Activated CD8-positive, alpha-beta T cell treated with anti-CD3 and anti-CD28 coated beads for 36 hours (primary cell): ENCODE measurements at places on chromosomes 13 and 19. TPM values are rescaled to one million over a fixed set of nuclear protein-coding genes. Genes with fewer than 3 reads are reported as not detected.

- H3K36me3 ChIP-seq = no peaks in the 10 kb centered on the region
- peaks cover 48% of the 10 kb centered on the region for H3K27me3 ChIP-seq
- H3K4me1 ChIP-seq = peaks cover 21% of the 10 kb centered on the region
- H3K4me3 ChIP-seq = peak within 1 kb of the TSS; percentile 55
These were observed at the start of gene DLL3 for GRCh38 chr19:39498798-39499642. Gene DLL3, plus strand, starts transcription at chr19:39498947. Its CDS starts 28 bp downstream, at chr19:39498975.

DNA sequence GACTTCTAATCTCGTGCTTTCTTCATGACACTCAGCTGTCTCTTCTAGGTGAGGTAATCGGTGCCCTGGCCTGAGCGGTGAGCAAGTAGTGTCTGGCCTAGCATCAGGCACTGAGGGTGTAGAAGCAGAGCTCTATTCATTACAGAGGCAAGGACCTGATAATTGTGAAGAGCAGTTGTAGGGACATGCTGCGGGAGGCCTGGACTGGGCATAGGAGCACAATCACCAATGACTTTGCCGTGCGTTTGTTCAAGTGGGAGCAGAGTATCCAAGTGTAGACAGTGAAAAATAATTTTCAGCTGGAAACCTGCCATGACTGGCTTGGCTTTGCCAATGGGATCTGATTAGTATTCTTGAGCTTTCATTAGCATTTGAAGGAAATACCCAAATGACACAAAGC lies 32.1 kb upstream of the DCLK1 start:
- no peak overlapping the region for H3K4me3 ChIP-seq
- H3K27me3 ChIP-seq = no peaks in the 10 kb centered on the region
- DNase-seq = no peak
- H3K27ac ChIP-seq = no peak overlapping the region
- H3K4me1 ChIP-seq = no peaks in the 10 kb centered on the region

Gene FUT2
- not detected for total RNA-seq

Gene INAFM1
- 12.7 TPM for total RNA-seq

Gene CDADC1
- 9.0 TPM for total RNA-seq

Gene CNFN
- not detected for total RNA-seq
